Hippocampal formation (tissue), 2 donors: ENCODE measurements at places on chromosomes 1 and 21.
A peak's percentile ranks its signal among the peaks of the same experiment; 100 is the strongest.

DNA sequence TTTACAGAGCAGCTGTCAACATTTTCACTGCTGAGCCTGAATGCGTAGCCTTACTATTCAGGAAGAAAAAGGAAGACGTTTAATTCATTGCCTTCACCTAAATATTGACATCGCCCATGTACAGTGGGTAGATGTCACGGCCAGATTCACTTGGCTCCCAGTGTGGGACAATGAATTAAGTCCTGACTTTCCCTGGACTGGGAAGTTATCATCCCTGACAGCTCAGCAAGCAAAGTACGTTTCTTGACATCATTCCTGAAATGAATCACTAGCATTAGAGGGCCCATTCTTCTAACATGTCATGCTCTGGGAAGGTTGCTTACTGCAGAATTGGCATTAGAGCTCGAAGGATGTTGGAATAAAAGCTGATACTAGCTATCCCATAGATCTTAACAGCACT is 37.8 kb downstream of the LRRC53 start:
- no peak for DNase-seq

GRCh38 chr1:230191079-230191804 is 124.2 kb downstream of the GALNT2 start:
- DNase-seq: peak; percentile 37

GRCh38 chr1:170823120-170823519 is 112.2 kb upstream of the MROH9 start:
- DNase-seq: no peak

DNA sequence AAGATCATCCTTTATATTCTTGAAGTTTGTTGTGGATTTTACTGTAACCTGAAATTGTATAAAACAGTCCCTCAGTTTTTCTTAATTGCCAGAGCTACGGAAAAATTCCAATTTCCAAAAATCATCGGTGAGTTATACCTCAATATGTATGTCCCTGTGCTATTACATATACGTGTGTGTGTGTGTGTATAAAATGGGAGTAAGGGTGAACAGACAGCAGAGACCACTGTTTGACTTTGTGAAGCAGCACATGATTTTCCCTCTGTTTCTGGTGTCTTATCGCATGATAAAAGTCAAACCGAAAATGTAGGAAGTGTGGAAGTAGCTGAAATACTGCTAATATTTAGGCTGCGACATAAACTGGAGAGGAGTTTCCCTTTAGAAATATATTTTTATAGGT is 1.2 kb downstream of the OR2T1 start:
- no peak for DNase-seq

DNA sequence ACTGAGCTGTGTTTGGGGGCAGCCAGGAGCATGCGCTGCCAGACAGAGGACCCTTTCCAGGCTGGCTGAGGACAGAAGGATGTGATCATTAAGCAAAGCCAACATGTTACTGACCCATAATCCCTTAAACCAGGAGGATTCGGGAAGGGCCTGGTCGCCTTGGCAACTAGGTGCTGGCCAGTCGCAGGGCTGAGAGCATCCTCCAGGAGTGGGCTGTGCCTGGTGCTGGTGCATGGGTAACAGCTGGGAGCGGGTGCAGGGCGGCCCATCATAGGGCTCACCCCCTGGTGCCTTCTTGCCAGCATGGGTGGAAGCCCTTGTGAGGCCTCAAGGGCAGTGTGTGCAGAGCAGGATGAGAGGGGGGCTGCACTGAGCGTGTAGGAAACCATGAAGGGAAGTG is 17.2 kb downstream of the CDK18 start:
- DNase-seq: no peak

GRCh38 chr1:71695821-71696220 is 586.5 kb downstream of the NEGR1 start:
- no peak for DNase-seq

GRCh38 chr1:53134042-53134485 is 8.4 kb downstream of the SLC1A7 start:
- no peak for DNase-seq

DNA sequence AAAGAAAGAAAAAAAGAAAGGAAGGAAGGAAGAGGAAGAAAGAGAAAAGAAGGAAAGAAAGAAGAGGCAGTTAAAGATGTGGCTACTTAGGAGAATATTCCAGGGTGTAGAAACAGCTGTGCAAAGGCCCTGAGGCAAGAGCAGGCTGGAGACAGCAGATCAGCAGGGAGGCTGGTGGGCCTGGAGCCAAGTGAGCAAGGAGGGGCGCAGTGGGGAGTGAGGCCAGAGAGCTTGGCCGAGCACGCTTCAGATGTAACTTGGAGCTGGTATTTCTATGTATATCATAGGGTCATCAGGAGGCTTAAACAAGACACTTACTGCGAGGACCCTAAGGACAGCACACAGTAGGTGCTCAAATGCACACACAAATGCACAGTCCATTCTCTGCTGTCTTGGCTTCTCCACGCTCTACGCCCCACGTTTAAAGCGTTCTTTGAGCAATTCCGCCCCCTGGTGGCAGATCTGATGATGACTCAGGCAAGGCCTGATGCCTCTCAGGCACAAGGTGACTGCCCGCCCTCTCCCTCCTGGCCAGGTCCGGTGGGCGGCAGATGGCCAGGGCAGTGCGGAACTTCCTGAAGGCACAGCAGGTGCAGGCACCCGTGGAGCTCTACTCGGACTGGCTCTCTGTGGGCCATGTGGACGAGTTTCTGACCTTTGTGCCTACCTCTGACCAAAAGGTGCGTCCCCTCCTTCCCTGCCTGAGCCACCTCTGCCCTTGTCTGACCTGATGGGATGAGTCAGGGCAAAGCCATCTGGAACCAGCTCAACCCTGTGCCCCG is 11.9 kb upstream of the PADI3 start:
- DNase-seq: peak; percentile 70

DNA sequence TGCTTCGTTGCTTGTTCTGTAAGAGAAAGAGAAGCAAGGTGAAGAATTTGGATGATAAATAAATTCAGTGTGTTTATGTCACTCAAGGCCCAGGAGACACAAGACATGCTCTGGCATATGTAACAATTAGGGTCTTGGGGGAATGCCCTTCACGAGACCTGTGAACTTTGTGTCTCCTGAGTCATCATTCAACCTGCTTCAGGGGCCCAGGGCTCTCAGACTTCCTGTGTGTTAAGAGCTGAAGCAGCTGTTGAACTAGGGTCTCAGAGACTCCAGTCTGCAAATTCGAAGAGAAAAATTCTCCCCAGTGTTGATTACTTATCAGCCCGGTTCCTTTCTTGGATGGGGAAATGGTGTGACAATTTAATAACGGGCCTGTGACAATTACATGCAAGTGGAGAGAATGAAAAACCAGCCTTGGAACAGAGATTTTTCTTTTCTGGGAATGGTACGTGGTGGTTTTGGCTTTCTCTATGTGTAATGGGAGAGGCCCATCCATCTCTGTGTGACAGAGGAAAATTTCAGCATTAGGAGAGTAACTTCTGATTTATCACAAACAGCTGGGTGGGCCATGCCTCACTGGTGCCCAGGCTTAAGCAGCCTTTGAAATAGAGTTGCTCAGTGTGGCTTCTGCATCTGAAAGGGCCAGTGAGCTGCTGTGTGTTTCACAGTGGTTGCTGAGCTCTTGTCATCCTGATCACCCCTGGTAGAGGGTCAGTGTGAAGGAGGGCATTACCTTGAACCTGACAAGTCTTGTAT is 22.4 kb downstream of the HUNK start:
- DNase-seq: no peak

DNA sequence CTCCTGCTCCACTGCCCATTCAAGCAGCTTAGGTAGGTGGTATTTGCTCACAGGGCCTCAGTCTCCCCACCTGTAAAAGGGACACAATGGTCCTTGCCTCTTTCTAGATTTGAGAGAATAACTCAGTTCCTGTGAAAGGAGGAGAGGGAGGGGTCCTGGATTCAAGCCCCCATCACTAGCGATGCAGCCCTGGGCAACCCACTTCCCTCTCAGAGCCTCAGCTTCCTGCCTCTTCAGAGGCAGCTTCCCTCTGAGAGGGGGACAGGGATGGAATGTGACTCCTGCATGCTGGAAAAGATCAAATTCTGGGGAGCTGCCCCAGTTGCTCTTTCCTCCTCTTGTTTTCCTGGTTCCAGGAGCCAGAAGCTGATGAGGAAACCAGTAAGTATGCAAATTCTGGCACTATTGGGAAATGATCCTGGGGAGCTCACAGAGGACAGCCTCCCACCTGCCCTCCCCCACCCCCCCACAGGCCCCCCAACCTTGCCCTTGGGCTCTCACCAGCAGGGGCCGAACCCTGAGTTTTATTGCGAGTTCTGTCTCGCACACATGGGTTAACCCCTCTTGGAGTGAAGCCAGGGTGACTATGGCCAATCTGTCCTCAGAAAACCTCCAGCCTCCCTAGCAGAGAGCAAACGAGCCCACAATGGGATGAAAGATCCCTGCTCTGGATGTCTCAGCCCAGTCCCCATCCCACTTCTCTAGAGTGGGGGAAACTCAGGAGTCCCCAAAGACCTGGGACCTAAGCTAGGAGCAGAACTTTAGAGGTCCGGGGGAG is 11.7 kb downstream of the ZC3H12A start:
- DNase-seq: no peak

DNA sequence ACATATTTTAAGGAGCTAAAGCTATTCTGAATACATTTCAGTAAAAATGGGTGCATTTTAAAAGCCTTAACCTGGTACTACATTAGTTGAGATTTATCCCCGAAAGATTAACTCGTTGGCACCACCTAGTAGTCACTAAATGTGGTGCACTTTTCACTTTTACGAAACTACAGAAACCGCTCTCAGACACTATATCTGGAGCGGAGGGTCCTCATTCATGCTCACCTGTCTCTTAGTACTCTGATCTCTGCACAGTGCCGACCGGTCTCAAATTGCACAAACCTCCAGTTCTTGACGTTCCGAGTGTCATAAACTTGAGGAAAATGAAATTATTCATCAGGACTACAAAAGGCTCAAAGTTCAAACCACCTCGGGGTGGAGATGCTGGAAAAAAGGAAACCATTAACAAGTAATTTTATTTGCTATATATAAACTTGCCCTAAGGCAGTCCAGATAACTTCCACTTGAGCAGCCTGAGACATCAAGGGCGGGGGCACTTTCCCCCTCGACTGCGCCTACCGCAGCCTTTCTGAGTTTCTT is 722 bp downstream of the LZIC start:
- no peak for DNase-seq

DNA sequence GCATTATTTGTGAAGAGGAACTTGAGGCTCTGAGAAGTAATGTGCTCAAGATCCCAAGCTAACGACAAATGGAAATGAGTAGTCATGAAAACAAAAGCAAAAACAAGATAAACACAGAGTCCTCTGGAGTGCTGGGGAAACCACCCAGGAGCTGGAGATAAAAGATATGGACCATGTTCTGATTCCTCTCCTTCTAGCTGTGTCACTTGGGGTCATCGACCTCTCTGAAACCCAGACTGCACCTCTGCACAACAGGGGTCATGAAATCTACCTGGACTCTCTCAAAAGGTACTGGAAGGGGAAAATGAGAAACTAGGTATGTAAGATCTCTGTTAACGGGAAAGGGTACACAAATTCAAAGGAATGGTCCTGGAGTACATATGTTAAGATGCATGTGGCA is 6.5 kb downstream of the PGLYRP4 start:
- DNase-seq: no peak

DNA sequence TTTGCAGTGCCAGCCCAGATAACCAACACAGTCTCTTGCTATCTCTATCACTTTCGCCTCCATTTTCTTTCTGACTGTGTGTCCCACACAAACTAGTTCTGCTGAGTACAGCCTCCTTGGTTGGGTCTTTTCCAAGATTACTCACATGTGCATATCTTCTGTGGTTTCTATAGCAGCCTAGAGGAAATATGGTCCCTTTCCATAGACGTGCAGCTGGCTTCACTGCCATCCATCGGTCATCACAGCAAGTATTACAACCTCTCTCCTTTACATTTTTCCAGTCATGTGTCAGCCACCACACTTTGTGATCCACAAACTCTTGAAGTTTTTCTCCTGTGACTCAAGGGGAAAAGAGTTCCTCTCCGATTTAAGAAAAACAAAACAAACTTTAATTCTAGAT is 893.4 kb upstream of the ADGRL4 start:
- no peak for DNase-seq

DNA sequence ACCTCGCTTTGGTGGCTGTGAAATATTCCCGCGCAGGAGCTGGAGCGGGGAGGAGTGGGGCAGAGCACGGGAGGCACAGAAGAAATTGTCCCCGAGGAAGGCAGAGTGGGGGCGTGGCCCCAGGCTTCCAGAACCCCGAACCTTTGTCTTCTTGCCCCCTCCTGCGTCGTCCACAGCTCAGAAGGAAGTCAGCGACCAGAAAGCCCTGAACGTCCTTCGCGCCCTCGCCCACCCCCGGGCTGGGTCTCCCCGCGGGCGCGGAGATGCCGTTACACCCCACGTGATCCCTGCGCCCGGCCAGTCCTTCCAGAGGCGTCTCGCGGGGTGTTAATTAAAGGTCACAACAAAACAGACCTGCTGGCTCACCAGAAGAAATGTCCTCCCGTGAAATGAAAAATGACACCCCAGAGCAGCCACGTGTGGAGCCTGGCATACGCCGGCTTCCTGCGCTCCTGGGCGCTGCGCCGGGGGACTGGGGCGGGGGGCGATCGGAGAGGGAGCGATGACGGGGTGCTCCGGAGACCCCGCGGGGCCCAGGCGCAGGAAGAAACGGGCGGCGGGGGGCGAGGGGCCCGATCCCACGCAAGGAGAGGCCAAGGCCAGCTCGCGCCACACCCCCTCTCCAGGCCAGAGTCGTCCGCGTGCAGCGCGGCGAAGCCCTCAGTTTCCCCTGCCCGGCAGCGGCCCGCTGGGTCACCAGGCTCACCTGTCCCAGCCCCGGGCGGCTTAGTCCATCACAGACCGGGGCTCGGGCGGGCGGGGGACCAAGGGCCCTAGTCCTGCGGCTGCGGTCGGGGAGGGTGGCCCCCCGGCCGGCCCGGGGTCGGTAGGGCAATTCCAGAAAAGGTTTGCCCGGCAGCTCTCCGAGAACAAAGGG is 995 bp upstream of the KIF26B start:
- no peak for DNase-seq

DNA sequence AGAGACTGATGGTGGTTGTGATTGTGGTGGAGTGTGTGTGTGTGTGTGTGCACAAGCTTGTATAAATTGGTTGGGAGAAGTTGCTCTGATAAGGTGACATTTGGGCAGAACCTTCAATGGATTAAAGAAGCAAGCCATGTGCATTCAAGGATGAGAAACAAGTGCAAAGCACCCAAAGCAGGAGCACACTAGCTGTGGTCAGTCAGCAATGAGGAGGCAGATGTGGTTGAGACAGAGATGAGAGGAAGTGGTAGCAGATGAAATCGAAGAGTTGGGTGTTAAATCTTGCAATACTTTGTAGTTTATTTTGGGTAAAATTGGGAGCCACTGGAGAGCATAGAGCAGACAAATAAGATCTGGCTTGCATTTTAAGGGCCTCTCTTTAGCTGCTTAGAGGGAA is 4.4 kb upstream of the PGBD5 start:
- no peak for DNase-seq

DNA sequence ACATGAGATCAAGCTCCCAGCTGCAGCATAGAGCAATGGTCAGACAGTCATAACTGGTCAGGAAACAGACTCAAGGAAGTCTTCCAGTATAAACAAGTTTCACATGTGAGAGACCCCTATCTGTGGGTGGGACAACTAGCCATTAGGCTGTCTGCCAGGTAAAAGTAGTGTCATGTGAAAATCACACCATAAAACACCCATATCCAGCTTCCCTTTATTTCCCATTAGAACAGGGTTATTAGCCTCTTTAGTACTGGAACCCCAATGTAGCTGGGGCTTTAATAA is 426.7 kb downstream of the KCNT2 start:
- DNase-seq: no peak
